ENCODE measurements at places on chromosomes 1 and 21.

GRCh38 chr1:154988058-154988954, 5.1 kb upstream of the LENEP start:
- DNase-seq = no peak

GRCh38 chr1:11311816-11312755, 39.1 kb downstream of the UBIAD1 start:
- DNase-seq = no peak

GRCh38 chr1:243924188-243924587, 74.1 kb upstream of the AKT3 start:
- no peak for DNase-seq

DNA sequence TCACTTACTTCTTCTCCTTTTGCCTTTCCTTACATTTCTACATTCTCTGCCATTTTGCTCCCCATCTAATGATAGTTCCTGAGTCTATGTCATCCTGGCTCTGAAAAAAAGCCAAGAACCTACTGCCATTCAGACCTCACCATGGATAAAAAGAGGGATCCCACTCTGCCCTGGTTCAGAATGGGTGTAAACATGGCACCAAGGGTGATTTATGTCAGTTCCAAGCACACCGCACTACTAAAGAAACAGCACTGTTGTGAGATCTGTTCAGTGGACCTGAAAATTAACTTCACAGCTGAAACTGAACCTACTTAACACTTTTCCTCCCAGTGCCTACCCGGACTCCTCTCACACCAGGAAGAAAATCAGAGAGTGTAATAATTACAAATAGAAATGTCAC, 72.3 kb upstream of the NTPCR start:
- no peak for DNase-seq

DNA sequence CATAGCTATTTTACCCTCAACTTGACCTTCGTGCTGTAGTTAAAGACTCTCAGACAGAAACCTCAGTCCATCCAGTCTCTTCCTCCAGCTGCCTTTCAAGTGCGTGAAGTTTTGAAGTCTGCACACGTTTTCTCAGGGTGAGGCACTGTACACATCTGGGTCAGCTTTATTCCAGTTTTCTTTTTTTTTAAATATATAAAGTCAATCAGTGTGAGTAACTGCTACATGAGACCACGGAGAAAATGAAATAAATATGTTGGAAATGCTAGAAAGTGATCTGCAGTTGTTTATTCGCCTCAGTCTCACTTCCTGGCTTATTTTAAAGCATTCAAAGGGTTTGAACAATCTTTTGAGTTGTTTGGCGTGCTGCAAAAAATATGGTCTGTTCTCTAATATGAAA, 135.7 kb downstream of the ROR1 start:
- DNase-seq = no peak

- no peak for DNase-seq
Measured at GRCh38 chr1:34784751-34785221, 3.8 kb downstream of the GJB3 start.

DNA sequence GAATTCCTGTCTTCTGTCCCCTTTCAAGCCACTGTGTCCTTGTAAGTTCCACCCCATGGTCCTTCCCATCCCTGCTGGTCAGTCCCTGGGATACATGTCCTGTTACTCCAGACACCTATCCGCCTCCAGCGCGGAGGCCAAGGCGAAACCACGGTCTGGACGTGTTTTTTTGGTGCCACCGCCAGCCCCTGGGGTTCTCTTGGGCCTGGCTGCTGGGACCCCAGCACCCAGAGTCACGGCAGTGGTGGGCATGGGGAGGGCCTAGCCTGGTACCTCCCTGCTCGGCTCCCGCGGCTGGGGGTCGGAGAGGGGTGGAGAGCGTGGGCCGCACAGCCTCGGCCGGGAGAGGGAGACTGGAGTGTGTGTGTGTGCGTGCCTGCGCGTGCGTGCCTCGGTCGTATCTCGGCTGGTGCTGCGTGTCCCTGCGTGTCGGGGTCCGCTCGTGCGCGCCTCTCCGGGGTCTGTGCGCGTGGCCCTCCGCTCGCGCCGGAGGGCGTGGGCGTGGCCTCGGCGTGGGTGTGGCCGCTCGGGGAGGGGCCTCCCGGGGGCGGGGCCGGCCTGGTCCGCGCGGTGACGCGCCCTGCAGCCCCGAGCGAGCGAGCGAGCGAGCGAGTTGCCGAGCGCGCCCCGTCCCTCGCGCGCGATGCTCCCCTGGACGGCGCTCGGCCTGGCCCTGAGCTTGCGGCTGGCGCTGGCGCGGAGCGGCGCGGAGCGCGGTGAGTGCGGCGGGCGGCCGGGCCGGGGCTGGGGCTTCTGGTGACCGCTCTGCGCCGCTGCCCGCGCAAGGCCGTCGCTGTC, at the start of gene VWA1:
Gene VWA1 (plus strand): TSS at position 585 of the 798 bp plus-strand sequence. CDS start 59 bp downstream, at position 644.
- no peak for DNase-seq
